ENCODE measurements at places on chromosomes 11 and 22.

DNA sequence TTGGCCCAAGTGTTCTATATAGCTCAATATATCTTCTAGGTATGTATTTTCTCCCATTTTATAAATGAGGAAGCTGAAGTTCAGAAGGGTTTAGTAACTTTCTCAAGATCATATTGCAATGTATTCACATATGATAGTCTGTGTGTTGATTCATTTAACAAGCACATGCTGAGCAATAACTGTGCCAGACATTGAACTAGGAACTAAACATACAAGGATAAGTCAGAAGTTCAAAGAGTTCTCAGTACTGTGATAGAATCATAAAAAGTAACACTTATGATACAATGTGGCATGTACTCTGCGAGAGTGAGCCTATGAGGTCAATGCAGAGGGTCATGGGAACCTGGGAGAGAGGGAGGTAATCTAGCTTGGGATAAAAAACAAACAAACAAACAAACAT, 1082.2 kb upstream of the TENM4 start:
- no peak for DNase-seq

DNA sequence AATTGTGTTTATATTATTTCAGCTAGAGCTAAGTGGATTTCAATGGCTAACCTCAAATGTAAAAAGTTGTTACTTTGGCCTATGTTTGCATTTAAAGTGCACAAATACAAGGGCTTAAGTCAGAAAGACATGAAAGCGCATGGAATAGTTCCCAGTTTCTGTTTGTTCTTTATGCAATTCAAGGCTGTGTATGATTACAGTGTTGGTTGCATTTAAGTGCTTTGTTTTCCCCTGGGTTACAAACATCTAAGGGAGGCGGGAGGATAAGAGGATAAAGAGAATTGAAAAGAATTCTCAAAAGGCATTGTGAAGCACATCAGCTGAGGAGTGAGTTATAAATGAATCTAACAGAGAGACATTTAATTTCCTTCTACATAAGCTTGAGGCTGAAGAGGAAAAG, 453.4 kb downstream of the NTM start:
- no peak for DNase-seq

GRCh38 chr11:78735711-78736110, 161.0 kb upstream of the NARS2 start:
- no peak for DNase-seq

GRCh38 chr11:108891909-108892511, 227.1 kb downstream of the DDX10 start:
- no peak for DNase-seq

DNA sequence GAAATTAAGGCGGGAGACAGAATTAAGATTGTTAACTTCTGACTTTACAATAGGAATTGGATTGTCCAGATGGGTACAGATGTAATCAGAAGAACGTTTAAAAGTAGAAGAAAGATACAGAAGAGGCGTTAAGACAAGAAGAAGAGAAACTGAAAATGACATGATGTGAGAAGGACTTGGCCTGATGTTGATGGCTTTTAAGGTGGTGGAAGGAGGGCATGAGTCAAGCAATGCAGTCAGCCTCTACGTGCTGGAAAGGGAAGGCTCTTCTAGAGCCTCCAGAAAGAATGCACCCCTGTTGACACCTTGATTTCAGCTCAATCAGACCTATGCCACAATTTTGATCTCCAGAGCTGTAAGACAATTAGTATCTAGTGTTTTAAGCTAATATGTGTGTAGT, 466.9 kb upstream of the LRRC4C start:
- no peak for DNase-seq

- DNase-seq, result no peak
Measured at GRCh38 chr11:129885381-129885780, 10.0 kb downstream of the NFRKB start.

- no peak for DNase-seq
Measured at GRCh38 chr11:25065746-25066145, 568.9 kb downstream of the LUZP2 start.

DNA sequence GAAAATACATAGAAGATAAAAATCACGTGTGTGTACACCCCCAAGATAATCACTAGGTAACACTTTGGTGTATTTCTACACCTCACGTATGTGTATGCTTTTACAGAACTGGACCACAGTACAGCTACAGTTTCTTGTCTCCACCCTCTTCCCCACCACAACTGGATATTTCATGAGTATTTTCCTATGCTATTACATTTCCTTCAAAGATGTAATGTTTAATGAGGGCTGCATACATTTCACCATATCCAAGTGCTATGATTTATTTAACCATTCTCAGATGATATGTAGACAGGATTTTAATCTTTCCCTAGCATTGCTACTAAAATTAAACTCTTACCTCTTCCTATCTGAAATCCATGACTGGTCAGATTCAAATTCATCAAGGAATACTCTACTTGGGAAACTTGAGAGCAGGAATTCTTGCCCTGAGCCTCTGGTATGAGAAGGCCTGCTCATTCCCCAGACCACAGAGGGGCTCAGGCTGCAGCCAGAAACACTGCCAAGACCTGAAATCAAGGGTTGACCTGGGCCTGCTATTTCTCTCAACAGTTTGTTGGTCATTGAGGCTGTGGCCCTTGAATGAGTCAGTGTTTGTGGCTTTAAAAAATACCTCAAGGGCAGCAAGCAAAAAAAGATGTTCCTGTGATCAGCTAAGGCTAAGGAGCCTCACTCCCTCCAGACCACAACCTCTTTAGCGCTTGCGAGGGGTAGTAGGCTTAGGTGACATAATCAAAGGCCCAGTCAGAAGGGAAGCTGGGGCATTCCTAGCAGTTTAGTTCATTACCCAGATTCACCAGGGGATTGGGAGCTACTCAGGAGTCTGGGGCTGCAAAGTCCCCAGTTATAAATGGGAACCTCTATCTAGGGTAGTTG, 55.5 kb downstream of the ABTB2 start:
- no peak for DNase-seq

DNA sequence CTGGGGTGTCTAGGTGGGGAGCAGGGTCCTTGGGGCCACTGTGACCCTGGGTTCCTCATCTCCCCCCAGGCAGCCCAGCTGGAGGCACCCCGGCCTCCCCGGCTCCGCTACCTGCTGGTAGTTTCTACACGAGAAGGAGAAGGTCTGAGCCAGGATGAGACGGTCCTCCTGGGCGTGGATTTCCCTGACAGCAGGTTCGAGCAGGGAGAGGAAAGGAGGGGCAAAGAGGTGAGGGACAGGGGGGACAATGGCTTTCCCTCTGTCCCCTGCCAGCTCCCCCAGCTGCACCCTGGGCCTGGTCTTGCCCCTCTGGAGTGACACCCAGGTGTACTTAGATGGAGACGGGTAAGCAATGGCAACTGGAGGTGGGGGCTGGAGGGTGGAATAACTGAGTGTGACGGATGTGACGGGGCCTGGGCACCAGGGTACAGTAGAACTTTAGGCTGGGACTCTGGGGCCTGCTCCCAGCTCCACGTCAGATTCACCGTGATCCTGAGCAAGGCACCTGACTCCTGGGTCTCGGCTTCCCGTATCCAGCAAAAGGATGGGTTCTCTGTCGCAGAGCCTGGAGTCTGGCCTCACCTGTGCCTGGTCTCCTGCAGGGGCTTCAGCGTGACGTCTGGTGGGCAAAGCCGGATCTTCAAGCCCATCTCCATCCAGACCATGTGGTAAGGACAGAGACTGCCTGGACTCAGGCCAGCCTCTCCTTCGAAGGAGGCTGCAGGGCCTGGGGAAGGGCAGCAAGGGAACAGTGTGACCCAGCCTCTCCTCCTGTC, 3.6 kb downstream of the SSH3 start:
- no peak for DNase-seq

DNA sequence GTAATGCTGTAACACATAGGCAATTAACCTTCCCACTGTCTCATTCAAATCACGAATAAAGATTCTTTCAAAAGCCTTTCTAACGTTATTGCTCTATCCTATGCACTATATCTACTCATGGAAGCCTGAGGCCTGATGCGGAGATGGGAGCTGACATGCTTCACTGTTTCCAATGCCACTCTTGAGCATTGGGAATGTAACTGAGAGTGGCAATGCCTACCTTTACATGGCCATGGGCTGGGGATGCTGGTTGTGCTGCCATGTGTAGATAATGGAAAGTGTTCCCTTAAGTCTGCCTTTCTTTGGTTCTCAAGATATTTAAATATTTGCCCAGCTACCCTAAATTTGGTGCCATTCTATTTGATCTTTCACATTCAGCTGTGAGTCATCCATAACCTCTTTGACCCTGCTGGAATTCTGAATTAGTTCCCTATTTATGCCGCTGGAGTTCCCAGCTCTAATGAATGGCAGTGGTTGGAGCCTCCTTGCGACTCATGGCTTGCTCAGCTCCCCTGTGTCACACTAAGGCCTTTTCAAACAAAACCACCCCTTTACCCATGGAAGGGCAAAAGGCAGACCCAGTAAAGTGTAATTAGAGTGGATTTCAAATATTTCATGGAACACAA, 21.4 kb upstream of the DKK3 start:
- no peak for DNase-seq

DNA sequence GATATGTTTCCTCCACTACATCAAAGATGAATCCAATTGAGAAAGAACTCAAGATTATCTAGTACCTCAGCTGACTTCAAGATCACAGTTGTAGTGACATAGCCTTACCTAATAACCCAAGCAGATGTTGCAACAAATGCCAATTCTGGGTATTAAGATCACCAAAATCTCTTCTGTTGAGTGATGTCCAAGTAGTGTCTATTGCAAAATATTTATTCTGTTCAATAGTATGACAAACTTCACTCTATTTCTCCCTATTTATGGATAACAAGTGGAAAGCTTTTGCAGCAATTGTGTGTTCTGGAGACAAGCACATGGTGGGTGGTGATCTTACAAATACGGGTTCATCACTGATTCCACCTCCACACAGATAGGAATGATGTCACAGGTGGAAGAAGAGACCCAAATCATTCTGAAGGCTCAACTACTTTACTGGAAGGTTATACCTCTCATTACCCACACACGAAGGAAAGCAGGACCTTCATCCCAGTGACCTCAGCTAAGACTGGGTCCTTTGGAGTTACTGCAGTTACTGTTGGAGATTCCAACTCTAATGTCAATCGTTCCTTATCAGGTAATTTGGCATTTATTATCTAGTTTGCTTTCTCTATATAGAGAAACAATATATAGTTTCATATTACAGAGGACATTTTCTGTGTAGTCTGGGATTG, 72.0 kb downstream of the CD44 start:
- DNase-seq, result no peak

GRCh38 chr11:124891373-124891861, 6.2 kb downstream of the ROBO4 start:
- DNase-seq, result no peak

GRCh38 chr11:86577644-86578636, 94.5 kb downstream of the ME3 start:
- peak; percentile 22 for DNase-seq

GRCh38 chr22:44729391-44730021, 22.9 kb upstream of the ARHGAP8 start:
- DNase-seq, result no peak

- no peak for DNase-seq
Measured at GRCh38 chr22:42970029-42970428, 44.9 kb downstream of the PACSIN2 start.

- no peak for DNase-seq
Measured at GRCh38 chr22:44491269-44492035, 6.6 kb downstream of the RTL6 start.

DNA sequence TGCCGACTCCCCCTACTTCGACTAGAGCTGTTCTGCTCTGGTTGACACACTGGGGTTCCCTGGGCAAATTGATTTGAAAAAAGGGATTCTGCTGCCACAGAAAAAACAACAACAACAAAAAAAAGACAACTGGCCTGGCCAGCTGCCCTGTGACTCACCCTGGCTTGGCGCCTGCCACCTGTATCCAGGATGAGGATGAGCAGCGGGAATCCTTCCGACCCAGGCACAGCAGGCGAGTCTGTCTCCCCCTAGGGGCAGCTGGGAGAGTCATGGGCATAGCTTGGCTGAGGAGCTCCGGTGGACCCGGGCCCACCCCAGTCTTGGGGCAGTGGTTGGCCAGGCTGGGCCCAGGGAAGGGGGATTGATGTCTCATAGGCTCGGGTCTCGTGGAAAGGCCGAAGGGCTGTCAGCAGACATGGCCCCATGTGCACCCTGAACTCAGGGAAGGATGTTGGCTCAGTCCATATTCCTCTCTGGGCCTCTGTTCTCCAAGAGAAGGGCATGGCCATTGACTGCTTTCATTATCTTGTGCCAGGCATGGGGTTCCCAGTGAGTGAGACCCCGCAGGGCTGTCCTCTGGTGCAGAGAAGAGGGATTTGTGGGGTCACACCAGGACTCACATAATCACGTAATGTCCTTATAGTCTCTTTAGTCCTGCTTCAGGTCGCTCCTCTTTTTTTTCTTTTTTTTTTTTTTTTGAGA, 10.4 kb upstream of the SUN2 start:
- DNase-seq, result peak; percentile 47

- DNase-seq, result no peak
Measured at GRCh38 chr11:69008737-69009440, 4.2 kb downstream of the MRGPRF start.

- no peak for DNase-seq
Measured at GRCh38 chr22:49790912-49791311, 36.8 kb downstream of the BRD1 start.

DNA sequence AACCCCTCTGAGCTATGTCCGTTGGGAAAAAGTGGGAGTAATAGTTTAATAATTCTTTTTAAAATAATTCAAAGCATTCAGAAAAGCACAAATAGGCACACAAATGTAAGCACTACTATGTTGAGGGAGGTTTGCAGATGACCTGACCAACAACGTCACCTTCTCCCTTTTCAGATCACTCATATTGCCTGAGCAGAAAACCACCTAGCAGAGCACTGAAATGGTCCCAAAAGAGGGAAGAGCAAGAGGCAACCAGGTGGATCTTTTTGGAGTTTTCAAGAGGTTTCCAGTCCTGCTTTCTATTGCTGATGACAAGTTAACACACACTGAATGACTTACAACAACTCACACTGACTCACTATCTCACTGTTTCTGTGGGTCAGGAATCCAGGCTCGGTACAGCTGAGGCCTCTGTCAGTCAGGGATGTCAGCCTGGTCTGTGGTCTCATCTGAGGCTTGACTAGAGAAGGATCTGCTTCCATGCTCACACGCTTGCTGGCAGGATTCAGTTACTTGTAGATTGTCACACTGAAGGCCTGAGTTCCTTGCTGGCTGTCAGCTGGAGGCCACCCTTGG, 4.3 kb upstream of the PGA3 start:
- no peak for DNase-seq

DNA sequence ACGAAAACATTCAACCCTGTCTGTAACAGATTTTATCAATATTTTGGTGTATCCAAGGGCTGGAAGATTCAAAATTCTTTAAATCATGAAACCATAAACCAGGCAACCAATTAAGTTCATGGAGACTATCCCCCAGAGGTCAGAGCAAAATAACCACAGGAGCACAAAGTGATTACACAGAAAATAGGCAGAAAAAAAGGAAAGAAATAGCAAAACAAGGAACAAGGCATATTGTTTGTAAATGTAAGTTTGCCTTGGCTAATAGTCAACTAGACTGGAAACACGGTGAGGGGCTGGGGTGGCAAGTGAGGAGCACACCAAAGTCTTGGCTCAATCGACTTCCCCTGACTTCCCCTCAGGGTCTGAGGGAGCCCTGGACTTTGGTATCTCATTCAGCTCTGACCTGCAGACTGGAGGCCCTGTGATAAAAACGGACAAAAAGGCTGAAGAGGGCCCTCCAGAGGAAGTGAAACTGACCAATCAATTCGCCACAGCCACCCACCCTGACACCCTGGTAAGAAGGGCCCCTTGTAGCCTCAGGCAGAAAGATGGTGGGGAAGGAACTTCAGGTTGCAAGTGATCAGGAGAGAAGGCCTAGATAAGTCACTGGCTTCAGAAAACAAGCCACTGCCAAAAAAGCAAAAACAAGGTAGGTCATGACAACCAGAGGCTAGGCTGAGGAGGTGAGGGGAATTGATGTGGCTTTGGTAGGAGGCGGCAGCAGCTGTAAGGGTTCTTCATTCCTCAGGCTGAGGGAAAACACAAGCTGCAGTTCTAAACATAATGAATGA, 1.8 kb downstream of the SIK3 start:
- DNase-seq, result no peak
